ENCODE measurements at places on chromosomes 7 and 10. TPM values are rescaled to one million over a fixed set of nuclear protein-coding genes. Genes with fewer than 3 reads are reported as not detected.
A peak's percentile ranks its signal among the peaks of the same experiment; 100 is the strongest.

GRCh38 chr10:75712242-75712880, 280.9 kb downstream of the LRMDA start:
- DNase-seq = no peak

DNA sequence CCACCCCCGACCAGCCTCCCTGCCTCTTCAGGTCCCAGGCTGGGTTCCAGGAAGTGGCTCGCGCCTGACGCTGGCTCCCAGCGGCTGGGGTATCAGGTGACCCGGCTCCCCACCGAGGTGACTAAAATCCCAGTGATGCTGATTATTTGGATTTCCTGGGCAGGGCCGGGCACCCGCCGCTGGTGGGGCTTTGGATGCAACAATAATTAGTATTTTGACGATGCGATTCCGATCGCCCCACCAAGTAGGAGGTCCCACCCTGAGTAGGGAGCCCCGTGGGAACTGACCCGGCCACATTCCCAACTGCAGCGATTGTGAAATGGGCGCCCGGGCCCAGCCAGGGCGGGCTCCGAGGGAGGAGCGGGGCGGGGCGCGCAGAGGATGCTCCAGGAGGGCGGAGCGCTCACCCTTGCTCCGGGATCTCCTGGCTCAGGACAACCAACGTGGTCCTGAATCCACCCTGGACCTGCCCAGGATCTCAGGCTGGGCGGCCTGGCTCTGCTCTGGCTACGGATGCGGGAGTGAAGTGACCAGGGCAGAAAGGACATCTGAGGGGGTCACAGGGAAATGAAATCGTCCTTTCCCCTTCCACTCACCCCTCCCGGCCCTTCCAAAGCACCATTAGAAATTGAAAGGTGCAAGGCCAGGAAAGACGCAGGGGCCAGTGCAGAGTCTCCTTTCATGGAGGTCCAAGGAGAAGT, 32.6 kb downstream of the DUSP5 start:
- DNase-seq = peak; percentile 20

DNA sequence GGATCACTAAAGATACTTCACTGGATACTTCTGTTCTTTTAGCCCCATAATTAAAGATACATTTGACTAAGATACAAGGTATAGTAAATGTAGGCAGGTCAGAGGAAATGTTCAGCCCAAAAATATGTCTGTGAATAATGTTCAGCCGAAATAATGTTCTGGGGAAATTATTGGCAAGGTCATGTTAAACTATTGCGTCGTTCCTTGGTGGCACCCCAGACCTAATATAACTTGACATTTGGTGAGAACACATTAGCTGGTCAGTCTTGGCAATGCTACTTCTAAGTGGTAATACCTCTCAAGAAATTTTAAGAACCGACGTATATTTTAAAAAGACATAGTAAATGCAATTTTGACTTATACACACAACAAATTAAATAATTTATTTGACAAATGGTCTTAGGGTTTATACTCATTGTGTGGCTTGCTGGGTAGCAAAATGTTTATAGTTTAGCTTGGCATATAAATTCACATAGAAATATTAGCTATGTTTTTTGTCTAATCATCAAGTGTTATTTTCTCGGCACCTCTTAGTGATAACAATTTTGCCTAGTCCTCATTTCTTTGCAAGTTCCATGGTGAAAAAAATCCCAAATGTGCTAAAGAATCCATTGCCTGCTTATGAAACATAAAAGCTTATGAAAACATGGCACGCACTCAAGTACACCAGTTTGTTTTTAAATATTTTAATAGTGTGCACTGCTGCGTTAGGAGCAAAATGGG, 270.3 kb upstream of the NEBL start:
- no peak for DNase-seq

- peak; percentile 84 for DNase-seq
These were observed 102.1 kb upstream of the MDFIC start for GRCh38 chr7:114819616-114820362.

DNA sequence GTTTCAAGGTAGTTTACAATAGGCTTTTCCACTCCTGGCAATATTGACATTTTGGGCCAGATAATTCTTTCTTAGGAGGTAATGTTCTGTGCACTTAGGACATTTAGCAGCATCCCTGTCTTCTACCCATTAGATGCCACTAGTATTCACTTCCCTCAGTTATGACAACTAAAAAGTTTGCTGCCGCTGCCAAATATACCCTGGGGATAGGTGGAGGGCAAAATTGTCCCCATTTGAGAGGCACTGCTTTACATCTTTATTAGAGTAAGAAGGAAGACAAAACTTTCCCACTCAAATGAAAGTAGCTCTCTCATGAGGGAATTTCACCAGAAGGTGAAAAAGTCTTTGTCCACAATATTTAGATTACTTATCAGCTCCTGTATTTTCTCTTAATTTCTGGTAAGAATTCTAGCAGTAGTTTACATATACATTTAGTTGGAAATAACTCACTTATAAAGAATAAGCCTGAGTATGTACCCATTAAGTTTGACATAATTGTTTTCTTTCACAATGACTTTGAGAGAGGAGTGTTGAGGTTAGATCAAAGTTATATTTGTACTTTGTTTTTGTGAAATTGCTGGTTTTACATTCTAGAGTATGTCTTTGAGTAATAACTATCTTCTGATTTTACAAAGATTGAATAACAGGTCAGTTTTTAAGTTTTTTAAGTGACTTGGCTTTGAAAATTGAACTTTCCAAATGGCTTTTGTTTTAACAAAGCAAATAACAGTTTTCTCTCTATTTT, 46.0 kb downstream of the HELLS start:
- DNase-seq = no peak

DNA sequence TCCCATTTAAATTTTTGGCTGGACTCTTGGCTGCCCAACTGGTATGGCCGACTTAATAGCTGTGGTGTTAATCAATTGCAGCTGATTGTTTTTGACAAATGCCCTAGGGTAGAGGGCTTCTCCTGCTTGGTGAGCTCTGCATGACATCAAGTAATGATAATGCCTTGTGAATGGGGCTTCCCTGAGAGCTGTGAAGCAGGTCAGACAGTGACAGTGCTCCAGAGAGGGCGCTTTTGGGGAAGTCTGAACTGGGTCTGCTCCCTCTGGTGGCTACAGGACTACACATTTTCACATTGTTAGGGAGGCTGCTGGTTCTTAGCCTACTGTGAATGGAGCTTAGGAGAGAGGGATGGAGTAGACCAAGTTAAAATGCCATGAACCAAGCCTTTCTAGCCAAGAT, 98.8 kb downstream of the SDK1 start:
- DNase-seq = no peak

DNA sequence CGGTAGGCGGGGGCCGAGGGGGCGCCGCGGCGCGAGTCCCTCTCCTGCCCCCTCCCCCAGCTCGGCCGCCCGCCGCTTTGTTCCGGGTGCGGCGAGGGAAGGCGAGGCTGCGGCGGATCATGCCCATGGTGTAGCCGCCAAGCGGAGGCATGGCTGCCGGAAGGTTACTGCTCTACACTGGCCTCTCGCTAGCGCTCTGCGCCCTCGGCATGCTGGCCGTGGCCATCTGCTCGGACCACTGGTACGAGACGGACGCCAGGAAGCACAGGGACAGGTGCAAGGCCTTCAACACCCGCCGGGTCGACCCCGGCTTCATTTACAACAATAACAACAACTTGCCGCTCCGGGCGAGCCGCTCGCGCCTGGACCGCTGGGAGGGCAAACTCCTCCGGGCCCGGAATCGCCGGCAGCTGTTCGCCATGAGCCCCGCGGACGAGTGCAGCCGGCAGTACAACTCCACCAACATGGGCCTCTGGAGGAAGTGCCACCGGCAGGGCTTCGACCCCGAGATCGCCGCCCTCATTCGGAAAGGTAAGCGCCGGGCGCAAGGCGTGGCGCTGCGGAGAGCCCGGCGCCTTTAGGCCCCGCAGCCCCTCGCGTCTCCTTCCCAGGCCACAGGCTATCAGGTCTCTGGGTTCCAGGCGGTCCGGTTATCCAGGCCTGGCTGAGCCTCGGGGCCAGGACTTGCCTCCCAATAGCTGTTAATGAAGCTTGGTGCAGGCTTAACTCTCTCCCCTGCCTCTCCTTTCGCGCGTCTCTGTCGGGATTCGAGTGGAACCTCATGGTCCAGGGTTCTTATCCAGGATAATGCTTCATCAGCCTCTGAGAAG, 513 bp downstream of the TMEM178B start:
- peak; percentile 11 for DNase-seq

DNA sequence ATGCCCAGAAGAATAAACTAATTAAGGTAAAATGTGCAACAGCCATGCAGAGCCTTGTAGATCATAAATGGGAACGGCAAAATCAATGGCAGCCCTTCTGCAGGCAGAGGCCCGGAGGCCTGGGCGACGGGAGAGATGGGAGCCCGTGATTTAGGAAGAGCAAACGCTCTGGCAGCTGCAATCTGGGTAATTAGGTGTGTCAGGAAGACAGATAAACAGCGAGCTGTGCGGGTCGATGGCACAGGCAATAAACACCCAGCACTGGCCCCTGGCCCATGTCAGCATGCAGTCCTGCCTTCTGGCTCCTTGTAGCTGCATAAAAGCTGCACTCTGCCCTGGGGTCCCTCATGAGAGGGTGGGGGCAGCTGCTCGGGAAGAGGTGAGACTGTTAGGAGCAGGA, 78.0 kb downstream of the GOLGA7B start:
- no peak for DNase-seq

DNA sequence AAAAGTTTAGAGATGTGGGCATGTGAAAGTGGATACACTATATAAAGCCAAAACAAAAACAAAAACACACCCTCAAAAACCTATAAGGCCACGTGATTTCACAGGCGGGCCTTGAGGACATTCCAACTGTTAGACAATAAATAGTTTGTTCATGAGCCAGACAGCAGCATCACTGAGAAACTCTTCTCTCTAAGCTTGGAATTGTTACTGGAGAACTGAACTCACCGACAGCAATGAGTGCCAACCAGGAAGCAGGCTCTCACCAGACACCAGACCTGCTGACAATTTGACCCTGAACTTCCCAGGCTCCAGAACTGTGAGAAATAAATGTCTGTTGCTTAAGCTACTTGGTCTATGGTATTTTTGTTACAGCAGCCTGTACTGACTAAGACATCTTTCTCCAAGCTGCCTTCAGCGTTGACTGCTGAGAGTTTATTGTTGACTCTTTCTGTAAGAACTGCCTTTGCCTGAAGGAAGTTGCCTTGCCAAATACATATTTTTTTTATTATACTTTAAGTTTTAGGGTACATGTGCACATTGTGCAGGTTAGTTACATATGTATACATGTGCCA, 107.5 kb downstream of the EPDR1 start:
- no peak for DNase-seq

GRCh38 chr10:34147641-34148304, 667.3 kb downstream of the PARD3 start:
- no peak for DNase-seq

DNA sequence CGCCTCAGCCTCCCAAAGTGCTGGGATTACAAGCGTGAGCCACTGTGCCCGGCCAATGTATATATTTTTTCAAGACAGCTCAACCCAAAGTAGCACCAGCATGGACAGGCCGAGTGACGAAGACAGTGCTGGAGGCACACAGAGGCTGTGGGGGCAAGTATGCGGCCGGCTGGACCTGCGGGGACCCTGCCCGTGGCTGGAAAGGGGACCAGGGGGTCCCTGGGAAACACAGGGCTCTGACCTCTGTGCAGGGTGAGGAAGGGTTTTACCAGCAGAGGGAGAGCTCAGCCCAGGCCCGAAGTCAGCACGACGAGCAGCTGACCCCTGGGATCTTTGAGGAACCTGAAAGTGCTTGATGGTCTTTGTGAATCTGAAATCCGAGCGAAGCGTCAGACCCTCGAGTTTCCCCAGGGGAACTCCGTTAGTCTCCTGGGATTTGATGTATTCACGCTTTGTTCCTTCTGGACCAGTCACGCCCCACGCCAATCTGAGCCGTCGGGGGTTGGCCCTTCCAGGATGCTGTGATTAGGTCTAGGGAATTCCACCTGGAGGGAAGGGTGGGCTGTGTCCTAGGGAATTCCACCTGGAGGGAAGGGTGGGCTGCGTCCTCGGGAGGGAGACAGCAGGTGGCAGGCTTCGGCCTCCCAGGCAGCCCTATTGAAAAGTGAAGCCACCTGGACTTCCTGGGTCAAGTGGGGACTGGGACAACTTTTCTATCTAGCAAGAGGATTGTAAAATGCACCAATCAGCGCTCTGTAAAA, 10.9 kb upstream of the ZFAND2A start:
- no peak for DNase-seq

DNA sequence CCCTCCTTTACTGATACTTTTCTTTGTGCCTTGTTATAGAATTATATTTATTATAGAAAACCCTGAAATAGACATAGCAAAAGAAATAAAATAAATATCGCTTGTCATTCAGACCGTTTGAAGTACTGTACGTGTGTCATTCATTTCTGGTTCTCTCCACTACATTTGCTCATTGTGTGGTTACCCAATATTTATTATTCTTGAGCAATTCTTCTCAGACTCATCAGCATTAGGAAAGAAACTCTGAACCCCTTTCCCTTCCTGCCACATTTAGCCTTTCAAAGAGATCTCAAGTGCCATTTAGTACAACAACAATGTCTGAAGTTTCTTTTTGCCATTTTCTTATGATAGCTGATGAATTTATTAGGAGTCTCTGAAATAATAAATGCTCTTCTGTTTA, 154.1 kb downstream of the KIAA1217 start:
- no peak for DNase-seq

- DNase-seq = no peak
These were observed 85.5 kb downstream of the CUL2 start for GRCh38 chr10:35004651-35005050.

GRCh38 chr7:1329966-1330800, 97.5 kb downstream of the UNCX start:
- no peak for DNase-seq

DNA sequence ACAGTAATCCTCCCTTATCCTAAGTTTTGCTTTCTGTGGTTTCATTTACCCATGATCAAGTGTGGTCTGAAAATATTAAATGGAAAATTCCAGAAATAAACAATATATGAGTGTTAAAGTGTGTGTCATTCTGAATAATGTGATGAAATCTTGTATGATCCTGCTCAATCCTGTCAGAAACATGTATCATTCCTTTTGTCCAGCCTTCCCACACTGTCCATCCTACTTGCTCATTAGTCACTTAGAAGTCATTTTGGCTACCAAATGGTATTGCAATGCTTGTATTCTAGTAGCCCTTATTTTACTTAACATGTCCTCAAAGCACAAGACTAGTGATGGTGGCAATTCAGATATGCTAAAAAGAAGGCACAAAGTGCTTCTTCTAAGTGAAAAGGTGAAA, 1211.2 kb upstream of the SORCS1 start:
- no peak for DNase-seq

The TSC22D4 gene
- 25.2 TPM for total RNA-seq

The PALD1 gene
- total RNA-seq = 19.8 TPM

The CNTNAP2 gene
- total RNA-seq = 1.9 TPM

The ADAM8 gene
- total RNA-seq = 6.7 TPM

The PBLD gene
- 4.4 TPM for total RNA-seq

The GPER1 gene
- total RNA-seq = 6.7 TPM

The CNNM1 gene
- total RNA-seq = 0.92 TPM

The PTPRN2 gene
- 3.1 TPM for total RNA-seq

The ERVW-1 gene
- not detected for total RNA-seq
